ENCODE measurements at places on chromosomes 7 and 10.

GRCh38 chr7:94286111-94286510 is 108.6 kb upstream of the COL1A2 start:
- DNase-seq, result no peak

DNA sequence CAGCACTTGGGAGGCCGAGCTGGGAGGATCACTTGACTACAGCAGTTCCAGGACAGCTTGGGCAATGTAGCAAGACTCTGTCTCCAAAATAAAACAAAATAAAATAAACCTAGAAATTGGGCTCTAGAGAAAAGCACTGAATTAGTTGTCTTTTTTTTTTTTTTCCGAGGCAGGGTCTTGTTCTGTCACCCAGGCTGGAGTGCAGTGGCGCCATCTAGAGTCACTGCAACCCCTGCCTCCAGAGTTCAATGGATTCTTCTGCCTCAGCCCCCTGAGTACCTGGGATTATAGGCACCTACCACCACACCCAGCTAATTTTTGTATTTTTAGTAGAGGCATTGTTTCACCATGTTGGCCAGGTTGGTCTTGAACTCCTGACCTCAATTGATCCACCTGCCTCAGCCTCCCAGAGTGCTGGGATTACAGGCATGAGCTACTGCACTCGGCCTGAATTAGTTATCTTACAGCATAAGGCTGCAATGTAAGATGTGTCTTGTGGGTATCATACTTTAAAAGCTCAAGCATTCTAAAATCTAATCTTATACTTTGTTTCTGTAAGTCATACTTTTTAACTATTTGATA is 12.8 kb downstream of the MEIG1 start:
- DNase-seq, result peak; percentile 14

GRCh38 chr7:2411815-2412586 is 8.6 kb downstream of the CHST12 start:
- DNase-seq, result no peak

GRCh38 chr7:98826387-98826786 is 43.4 kb downstream of the TMEM130 start:
- no peak for DNase-seq

GRCh38 chr7:141562972-141563371 is 11.8 kb downstream of the AGK start:
- DNase-seq, result no peak

DNA sequence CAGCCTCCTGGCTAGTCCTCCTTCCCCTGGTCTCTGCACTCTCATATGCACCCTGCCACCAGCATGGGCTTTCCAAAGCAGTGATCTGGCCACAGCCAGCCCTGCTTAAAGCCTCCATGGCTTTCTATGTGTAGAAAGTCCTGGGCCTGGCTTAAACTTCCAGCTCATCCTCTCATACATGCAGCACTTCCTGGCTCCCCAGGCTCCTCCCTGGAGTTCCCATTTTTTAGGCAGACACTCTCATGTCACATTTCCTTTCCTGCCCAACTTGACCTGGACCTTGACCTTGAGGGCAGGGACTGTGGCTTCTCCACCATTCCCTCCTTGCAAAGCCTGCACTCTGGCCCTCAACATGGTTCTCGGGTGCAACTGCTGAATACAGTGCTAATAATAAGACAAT is 79.5 kb downstream of the CHST15 start:
- DNase-seq, result no peak

GRCh38 chr10:122362621-122363020 is 11.9 kb upstream of the PLEKHA1 start:
- no peak for DNase-seq

- DNase-seq, result no peak
Observed at GRCh38 chr7:94540428-94540827, 30.8 kb downstream of the CASD1 start.

GRCh38 chr10:24849501-24850299 is 102.7 kb downstream of the PRTFDC1 start:
- DNase-seq, result no peak

- DNase-seq, result no peak
Observed at GRCh38 chr7:112395411-112395810, 54.8 kb upstream of the IFRD1 start.

DNA sequence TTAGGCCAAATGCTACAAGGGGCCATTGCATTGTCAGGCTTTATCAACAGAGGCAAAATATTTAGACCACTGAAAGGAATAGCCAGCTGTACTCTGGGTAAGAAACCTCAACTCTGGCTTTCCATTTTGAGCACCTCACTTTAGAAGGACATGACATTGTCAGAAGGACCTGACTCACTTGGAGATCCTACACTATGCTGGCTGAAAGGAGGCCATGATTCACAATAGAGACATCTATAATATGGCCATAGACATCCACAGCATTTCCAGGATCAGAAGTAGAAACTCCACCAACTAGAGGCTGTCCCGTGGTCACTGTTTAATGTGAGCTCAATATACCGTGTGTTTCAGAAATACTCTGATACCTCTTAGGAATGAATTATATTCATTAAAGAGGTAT is 140.9 kb downstream of the BTAF1 start:
- DNase-seq, result no peak

DNA sequence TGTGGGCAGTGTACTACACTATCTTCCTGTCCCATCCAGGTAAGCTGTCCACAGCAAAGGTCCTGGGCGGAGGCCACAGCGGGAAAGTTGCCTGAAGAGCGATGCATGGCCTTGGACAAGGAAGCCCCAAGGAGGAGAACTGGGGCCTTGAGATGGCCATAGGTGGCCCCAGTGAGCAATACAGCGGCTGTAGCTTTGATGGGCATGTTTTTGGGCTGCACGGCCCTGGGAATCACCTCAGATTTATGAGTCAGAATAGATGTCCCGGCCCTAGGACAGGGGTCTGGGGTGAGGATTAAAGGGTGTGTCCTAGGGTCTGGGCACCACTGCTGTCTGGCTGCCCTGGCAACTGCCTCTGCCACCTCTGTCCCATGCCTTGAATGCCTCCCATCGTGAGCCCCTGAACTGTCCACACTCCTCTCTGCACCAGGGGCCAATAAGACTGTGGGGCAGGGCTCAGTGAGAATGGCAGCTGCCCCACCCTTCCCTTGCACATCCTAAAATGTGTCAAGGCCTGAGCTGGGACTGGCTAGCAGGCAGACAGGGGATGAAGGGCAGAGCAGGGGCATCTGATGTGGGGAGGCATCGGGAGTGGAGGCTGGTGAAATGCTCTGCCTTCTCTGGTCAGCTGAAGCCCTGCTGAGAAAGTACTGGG is 9.4 kb upstream of the IRF5 start:
- no peak for DNase-seq

GRCh38 chr7:29878081-29878688 is 71.9 kb downstream of the WIPF3 start:
- no peak for DNase-seq

DNA sequence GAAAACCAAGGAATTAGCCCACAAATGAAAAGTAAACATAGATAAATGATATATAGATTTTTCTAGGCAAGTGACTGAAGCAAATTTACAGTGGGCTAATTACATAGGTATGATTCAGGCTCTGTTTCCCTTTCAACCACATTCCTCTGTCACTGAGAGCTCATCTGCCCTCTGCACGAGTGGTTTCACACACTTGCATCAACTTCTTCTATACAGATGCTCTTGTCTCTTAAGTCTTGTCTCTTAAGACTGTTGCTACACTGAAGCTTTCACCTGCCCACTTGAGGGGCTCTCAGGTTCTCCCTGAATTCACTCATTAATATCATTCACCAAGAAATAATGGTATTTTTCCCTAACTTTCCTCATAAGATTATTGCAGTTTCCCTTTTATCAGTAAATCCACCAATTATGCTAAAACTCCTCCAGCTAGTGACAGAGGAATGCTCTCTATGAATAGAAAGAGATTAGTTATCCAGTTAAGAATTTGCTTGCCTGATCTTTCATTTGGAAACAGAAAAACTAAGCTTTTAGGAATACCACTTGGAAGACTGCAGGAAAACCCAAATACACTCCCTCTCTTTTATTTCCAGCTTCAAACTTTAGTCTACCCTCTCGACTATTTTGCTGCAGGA is 95.7 kb downstream of the ELAPOR2 start:
- no peak for DNase-seq

GRCh38 chr10:53598914-53599313 is 826.3 kb upstream of the MBL2 start:
- no peak for DNase-seq

- DNase-seq, result no peak
Observed at GRCh38 chr10:72007246-72007892, 43.2 kb downstream of the CHST3 start.

- no peak for DNase-seq
Observed at GRCh38 chr10:101624526-101625102, 36.5 kb downstream of the DPCD start.

- DNase-seq, result no peak
Observed at GRCh38 chr7:131031099-131031868, 296.4 kb upstream of the MKLN1 start.

- no peak for DNase-seq
Observed at GRCh38 chr7:36107926-36108631, 45.0 kb upstream of the EEPD1 start.

GRCh38 chr10:25818751-25819150 is 115.3 kb upstream of the MYO3A start:
- no peak for DNase-seq

- DNase-seq, result no peak
Observed at GRCh38 chr7:64883113-64883905, 19.8 kb upstream of the ZNF273 start.

GRCh38 chr7:79668292-79668691 is 214.8 kb upstream of the MAGI2 start:
- DNase-seq, result no peak

DNA sequence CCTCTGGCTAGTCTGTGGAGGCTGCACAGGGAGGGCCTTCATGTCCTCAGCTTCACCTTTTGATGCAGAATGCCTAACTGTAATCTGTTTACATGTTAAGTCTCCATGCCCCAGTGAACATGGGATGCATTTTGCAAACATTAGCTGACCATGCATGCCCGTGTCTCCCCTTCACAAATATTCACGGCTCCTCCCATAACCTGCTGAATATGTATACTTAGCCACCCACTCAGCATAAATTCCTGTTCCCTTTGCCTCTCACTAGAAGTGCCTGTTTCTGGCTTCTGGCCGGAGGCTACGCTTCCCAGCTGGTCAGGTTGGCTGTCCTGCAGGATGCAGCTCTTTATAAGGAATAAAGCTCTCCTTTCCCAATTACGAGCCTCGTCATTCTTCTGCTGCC is 552.7 kb downstream of the DNAJB6 start:
- no peak for DNase-seq

- DNase-seq, result no peak
Observed at GRCh38 chr10:69876286-69876685, 74.6 kb downstream of the COL13A1 start.

GRCh38 chr10:117532003-117532385 is 10.6 kb upstream of the EMX2 start:
- no peak for DNase-seq

DNA sequence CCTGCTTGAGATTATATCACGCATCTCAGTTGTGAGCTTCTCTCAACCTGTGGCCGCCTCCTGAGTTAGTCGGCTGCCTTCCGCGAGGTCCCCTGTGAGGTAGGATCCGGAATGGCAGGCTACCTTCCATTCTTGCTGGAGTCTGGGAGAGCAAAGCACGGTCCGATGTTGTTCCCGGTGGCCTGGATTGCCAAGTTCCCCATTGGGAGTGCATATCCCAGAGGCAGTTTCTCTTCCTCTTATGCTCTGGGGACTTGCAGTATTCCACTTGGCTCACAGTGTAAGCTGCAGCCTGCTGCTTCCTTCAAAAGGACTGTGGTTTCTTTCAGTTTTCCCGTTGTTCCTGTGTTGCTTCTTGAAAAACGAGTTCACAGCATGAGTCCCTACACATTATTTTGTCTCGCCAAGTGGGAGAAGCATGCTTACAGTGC is 225.4 kb upstream of the ZWINT start:
- no peak for DNase-seq

DNA sequence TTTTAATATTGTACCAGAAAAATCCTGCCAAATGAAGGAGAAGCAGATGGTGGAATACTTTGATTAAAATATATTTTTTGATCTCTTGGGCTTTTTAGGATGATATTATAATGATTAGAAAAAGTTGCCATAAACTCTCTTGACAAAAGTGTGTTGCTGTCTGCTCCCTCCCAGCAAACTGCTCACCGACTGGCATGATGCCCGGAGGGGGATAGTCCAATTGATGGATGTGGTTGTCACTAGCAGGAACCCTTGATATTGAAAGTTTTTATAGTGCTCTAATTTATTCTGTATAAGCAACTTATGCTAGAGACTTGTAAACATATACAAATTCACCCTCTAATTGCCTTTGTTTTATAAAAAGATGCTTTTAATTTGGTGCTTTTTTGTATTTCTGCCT is 114.0 kb downstream of the DNAH11 start:
- DNase-seq, result no peak

GRCh38 chr7:101602484-101603241 is 26.4 kb downstream of the MYL10 start:
- DNase-seq, result peak; percentile 27

- no peak for DNase-seq
Observed at GRCh38 chr10:65993451-65993850, 932.4 kb upstream of the LRRTM3 start.

DNA sequence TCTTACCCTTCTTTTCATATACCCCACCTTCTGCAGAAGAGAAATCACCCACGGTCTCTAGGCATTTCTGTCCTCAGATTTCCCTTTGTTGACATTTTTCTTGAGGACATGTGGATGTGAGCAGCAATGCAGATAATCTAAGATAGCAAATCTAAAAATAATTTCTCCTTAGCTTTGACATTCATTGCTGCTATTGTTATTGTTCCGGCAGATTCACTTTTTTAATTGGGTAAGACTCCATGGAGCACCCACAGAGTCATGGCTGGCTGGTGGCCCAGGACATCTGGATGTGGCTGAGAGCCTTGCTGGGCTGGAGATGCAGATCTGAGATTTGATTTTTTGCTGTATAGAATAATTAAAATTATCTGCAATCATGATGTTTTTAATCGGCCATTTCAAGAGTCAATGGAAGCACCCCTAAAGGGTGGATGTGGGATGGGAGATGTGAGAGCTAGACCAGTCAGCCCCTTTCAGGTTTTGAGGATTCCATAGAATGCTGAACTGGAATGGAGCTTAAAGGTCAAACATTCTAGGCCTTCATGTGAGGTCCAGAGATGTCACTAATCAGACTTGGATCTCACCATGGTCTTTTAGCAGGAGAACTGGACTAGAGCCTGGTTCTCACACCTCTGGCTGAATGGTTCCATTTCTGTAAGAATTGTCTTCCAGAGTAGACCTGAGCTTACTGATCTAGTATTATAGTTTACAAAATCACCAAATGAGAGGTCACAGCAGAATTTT is 37.5 kb downstream of the TAS2R41 start:
- no peak for DNase-seq

DNA sequence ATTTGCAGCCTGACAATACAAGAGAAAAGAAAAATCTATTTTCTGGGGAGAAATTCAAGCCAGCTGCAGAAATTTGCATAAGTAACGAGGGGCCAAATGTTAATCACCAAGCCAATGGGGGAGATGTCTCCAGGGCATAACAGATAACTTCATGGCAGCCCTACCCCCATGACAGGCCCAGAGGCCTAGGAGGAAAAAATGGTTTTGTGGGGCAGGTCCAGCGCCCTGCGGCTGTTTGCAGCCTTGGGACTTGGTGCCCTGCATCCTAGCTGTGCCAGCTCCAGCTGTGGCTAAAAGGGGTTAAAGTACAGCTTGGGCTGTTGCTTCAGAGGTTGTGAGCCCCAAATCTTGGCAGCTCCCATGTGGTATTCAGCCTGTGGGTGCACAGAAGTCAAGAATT is 54.3 kb downstream of the VIM start:
- DNase-seq, result no peak
